Renal cortex interstitium (tissue), 15 donors: ENCODE measurements at places on chromosomes 5 and 9.

- no peak for DNase-seq
Measured at GRCh38 chr5:123605822-123606221, 93.8 kb downstream of the CSNK1G3 start.

GRCh38 chr9:38107405-38107804 lies 38.4 kb upstream of the SHB start:
- DNase-seq, result no peak

- DNase-seq, result no peak
Measured at GRCh38 chr9:15670894-15671293, 118.1 kb downstream of the CCDC171 start.

DNA sequence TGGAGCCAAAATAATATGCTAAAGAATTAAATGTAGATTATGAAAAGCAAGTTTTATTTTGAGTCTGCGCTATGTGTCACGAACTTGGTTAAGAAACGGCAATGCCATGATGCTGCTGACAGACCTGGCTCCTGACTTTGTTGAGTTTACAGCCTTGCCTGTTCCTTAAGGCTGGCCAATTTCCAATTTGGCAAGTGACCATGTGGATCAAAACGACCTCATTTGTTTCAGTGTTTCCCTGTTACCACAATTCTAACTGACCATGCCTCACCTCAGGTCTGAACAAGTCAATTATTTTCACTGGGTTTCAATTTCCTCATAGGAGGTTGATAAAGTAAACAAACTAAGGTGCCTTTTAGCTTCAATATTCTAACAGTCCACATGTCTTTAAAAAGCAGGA lies 461.4 kb downstream of the ZNF608 start:
- no peak for DNase-seq

DNA sequence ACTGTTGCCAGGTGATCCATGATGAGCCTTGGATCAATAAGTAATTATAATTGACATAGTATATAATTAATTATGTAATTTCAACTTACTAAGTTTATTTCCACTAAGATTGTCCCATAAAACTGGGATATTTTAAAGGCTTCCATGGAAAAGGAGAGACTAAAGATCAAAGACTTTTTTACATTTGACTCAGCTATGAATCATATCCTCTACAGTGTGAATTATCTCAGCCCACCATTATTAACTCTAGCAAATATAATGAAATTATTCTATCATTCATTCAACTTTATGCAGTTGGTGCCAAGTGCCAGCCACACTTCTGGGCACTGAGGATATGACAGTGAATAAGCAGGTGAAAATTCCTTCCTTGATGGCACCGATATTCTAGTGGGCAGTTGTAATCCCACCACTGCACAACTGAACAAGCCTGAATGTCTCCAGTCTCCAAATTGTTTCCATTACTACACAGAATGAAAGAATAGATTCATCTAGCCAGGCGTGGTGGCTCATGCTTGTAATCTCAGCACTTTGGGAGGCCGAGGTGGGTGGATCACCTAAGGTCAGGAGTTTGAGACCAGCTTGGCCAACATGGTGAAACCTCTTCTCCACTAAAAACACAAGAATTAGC lies 21.9 kb upstream of the TXN start:
- DNase-seq, result no peak

DNA sequence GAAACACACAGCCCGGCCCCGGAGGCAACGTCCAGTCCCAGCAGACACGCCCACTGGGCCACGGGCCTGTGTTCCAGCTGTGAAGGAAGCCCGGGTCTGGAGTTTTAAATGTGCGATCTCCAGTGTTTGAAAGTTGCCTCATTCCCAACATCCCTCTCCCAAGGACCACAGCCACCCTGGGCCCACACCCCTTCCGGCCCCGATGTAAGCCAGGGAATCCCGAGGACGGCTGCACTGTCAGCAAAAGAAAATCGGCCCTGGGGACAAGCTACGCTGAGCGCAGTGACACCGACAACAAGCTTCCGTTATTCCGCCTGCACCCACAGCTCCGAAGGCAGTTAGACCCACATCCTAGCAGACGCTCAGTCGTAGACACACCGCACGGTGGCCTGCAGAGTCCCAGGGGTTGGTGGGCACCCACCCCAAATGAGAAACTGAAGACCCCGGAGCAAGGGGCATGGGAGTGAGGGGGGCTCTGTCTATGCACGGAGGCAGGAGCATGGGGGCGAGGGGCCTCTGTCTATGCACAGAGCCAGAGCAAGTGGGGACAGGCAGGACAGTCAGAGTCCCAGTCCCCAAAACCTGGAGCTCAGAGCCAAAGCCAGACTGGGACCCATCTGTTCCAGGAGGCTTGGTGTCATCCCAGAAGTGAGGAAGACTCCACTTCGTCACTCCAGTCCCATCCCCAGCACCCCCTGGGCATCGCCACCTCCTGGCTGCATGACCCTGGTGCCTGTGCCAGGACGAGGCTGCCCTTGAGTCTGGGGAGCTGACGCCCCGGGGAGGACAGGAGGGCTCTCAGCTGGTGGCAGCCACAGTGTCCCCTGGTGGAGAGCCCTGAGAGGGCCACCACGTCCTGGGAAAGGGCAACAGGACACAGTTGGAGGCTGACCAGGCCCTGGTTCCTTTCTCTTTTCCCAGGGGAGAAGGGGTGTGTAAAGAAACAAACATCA lies 23.4 kb downstream of the GLT6D1 start:
- no peak for DNase-seq

DNA sequence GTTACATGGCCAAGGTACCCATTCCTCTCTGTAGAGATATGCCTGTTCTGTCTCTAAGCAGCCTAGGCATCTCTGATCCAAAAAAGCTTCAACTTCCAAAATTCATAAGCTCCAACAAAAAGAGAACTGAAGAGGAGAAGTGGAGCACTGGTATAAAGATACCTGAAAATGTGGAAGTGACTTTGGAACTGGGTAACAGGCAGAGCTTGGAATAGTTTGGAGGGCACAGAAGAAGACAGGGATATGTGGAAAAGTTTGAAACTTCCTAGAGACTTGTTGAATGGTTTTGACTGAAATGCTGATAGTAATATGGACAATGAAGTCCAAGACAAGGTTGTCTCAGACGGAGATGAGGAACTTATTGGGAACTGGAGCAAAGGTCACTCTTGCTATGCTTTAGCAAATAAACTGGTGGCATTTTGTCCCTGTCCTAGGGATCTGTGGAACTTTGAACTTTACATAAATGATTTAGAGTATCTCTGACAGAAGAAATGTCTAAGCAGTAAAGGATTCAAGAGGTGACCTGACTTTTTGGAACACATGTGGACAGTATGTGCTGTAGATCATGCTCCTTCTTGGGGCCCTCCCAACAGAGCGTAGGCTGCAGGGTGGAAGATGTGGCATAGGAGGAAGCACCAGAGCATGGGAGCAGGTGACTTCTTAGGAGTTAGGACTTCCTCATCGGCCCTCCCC lies 162.2 kb upstream of the TRIM32 start:
- DNase-seq, result no peak

DNA sequence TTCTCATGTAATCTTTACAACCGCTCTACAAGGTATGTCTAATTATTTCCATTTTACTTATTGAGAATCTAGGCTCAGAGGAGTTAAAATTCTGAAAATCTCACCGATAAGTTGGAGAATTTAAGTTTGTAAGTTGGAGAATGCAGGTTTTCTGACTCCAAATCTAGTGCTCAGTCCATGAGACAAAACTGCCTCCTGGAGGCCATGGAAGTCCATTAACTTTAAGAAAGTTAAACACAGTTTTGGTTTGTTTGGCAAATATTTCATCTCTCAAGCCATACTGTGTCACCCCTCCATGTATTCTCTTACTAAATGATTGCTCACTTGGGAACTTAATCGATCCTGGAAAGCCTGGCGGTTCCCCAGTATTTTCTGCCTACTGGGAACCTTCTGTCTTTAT lies 52.6 kb downstream of the INIP start:
- no peak for DNase-seq

GRCh38 chr9:133717113-133718031 lies 20.8 kb downstream of the SARDH start:
- no peak for DNase-seq

- no peak for DNase-seq
Measured at GRCh38 chr5:160787240-160787639, 64.8 kb downstream of the ATP10B start.

- no peak for DNase-seq
Measured at GRCh38 chr9:34991607-34992375, 2.2 kb downstream of the DNAJB5 start.

DNA sequence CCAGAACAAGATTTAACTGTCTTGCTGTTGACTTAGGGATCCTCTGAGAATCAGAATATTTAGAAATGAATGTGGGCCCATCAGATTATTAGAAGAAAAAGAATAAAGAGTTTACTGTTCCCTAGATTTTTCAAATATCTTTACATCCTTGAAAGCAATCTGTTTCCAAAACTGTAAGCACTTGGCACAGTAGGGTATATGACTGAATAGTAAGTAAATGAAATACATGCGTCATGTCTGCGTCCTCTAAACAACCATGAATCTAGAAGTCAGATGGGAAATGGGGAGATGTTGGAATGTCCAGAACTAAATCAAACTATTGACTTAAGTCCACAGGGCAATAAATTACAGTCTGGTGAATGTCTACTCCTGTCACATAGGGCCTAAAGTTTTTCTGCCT lies 26.1 kb downstream of the TTC23L start:
- DNase-seq, result no peak

DNA sequence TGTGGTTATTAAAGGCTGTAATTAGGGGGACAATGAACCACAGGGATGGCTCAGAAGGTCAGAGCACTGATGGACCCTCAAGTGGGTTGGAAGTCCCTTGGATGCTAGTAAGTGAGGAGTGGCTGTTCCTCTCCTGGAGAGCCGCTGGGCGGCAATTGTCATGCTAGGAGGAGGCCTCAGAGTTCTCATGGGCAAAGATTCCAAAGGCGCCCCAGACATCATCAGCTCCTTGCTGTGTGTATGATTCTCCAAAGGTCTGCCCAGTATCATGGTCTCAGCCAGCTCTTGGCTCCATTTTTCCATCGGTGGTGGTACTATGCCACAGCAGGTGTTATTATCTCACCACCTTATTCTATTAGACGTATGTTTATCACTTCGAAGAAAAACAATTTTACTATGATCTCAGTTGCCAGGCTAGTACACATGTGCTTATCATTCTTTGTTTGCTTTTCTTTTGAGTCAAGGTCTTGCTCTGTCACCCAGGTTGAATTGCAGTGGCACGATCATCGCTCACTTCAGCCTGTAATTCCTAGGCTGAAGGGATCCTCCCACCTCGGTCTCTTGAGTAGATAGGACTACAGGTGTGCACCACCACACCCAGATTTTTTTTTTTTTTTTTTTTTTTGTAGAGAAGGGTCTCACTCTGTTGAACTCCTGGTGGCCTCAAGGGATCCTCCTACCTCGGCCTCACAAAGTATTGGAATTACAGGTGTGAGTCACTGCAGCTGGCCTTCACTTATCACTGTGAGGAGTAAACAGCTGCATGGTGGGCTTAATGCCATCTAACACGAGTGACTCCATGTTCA lies 46.8 kb downstream of the EXOSC2 start:
- DNase-seq, result no peak

- DNase-seq, result no peak
Measured at GRCh38 chr5:154059039-154059430, 20.3 kb downstream of the MFAP3 start.

GRCh38 chr5:65047948-65048690 lies 279.4 kb downstream of the CWC27 start:
- no peak for DNase-seq

GRCh38 chr9:126413391-126414068 lies 86.9 kb downstream of the MVB12B start:
- no peak for DNase-seq

DNA sequence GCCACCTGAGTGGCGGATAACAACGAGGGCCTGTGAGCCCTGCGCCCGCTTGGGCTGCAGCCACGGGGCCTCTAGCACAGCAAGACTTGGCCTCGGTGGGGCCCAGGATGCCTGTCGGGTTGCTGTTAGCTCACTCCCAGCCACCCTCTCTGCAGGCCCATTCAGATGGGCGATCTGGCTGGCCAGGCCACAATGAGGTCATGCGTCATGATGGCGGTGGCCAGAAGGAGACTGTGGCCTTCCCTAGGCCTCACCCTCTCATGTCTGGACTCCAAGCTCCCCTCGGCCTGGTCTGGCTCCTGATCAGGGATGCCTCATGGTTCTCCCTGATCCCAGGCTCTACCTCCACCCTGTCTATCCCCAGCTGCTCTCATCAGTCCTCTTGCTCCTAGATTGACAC lies 19.0 kb upstream of the TCOF1 start:
- DNase-seq, result no peak

DNA sequence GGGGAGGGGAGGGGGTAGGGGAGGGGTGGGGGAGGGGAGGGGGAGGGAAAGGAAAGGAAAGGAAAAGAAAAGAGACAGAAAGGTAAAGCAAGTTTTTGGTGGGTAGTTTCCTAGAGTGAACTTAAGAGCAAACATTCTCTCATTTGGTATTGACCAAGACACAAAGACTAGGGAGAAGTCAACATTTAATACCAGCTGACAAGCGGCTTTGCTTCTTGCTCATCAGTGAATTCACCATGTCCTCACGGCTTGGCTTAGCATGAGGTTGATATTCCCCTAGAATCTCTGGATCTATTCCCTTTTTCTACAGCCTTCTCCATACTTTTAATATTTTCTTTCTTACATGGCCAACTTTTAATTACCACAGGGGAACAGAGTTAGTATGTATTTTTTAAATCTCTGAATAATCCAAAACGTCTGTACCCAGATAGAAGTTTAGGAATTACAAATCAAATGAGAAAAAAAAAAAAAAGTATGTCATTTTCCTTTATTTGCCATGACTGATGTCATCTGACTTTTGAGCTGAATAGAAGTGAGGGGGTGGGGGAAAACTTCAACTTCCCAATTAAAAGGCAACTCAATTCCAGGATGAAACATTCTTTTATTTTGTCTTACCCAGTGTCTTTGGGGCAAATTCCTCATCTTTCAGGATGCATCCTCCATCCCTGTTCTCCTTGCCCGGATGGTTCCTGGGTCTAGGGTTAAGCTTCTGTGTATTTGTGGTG lies 40.1 kb upstream of the GLIS3 start:
- no peak for DNase-seq

- no peak for DNase-seq
Measured at GRCh38 chr5:10533226-10533625, 30.6 kb upstream of the ANKRD33B start.

DNA sequence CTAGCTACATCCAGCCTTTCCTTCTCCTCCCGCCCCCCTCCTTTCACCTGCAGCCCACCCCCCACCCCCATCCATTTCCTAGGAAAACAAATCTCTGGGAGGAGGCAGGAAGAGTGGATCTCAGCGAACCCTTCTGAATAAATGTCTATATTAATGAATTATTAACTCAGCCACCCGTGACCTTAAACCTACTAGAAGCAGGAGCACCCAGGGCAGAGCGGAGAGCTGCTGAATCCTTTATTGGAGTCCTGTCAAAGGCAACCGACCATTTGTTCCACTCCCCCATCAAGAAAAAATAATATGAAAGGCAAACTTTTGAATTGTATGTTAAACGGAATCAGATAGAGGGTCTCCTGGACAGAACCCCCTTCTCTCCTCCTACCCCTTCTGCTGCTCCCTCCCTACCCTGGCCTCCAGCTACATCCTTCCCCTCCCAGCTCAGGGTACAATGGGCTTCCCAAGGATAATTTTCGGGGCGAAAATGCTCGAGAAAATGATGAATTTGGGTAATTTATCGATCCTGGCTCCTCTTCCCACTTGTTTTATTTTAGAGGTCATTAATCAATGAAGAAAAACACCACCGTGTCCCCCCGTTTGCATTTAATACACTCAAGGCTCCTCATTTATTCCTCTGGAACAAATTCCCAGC lies 3.3 kb upstream of the PRDM6 start:
- no peak for DNase-seq
